Hepatocyte (in vitro differentiated cells): ENCODE measurements at places on chromosomes 6 and 20.
A peak's percentile ranks its signal among the peaks of the same experiment; 100 is the strongest.

GRCh38 chr6:119171864-119172588 lies 93.6 kb upstream of the FAM184A start:
- H3K27ac ChIP-seq: no peak overlapping the region
- DNase-seq: no peak
- no peaks in the 10 kb centered on the region for H3K27me3 ChIP-seq
- no peak overlapping the region for H3K4me3 ChIP-seq

DNA sequence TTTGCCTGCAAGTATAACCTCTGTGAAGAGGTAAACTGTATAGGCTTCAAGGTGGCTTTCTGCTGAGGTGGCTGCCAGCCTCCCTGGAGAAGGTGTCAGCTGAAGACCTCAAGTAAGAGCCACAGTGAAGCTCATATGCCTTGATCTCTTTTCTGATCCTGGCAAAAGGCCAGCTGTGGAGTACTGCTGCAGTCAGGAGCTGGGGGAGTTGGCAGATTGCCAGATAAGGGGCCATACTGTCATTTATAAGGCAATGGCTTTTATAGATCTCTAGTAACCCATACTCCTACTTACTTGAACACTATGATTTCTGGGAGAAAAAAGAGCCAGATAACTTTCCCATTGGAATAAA lies 8.8 kb upstream of the CEP85L start:
- H3K36me3 ChIP-seq: no peaks in the 10 kb centered on the region
- H3K27ac ChIP-seq: peak overlapping the region; percentile 59
- H3K27me3 ChIP-seq: no peaks in the 10 kb centered on the region
- peaks cover 15% of the 10 kb centered on the region for H3K4me1 ChIP-seq

- H3K27ac ChIP-seq: no peak overlapping the region
- H3K36me3 ChIP-seq: no peaks in the 10 kb centered on the region
- H3K4me3 ChIP-seq: no peak overlapping the region
- DNase-seq: no peak
- H3K4me1 ChIP-seq: no peaks in the 10 kb centered on the region
- H3K27me3 ChIP-seq: no peaks in the 10 kb centered on the region
These were observed 14.9 kb upstream of the ZNF451 start for GRCh38 chr6:57075092-57075491.

DNA sequence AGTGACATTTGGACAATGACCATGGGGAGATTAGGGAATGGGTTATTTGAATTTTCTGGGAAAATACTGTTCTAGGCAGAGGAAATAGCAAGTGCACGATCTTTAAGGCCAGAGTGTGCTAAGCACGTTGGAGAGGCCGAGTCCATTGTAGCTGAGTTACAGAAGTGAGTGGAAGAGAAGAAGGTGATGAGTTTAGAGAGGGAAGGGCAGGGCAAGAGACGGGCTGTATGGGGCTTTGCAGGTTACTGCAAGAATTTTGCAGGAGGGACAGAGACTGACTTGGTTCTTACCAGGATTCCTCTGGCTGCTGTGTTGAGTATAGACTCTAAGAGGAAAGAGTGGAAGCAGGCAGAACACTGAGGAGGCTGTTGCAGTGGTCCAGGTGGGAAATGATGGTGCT lies 1.1 kb upstream of the NCOA3 start:
- peaks cover 11% of the 10 kb centered on the region for H3K4me1 ChIP-seq
- H3K4me3 ChIP-seq: no peak overlapping the region
- H3K36me3 ChIP-seq: no peaks in the 10 kb centered on the region
- H3K27ac ChIP-seq: no peak overlapping the region
- DNase-seq: no peak
- no peaks in the 10 kb centered on the region for H3K27me3 ChIP-seq

DNA sequence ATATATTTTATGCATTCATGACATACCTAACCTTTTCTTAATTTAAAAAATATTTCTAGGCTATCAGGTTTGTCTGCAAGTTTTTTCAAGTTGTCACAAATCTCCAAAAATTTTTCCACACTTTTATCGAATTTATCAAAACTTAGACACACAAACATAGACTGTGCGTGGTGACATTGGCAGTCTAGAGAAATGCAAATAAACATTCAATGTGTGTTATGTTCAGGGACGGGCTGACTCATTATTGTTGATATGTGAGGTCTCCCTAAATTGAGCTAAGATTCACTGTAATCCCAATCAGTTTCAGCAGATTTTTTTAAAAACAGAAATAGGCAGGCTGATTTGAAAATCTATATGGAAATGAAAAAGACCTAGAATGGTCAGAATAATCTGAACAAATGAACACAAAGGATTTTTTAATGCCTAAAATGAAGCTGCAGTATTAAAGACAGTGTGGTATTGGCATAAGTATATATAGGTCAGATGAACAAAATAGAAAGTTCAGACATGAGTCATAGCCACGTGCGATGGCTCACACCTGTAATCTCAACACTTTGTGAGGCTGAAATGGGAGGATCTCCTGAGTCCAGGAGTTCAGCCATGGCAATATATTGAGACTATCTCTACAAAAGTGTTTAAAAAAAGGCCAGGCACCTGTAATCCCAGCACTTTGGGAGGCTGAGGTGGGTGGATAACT lies 19.2 kb downstream of the BLTP3A start:
- no peaks in the 10 kb centered on the region for H3K27me3 ChIP-seq
- H3K4me3 ChIP-seq: no peak overlapping the region
- H3K27ac ChIP-seq: peak overlapping the region; percentile 71

GRCh38 chr20:52137850-52138249 lies 53.7 kb downstream of the ZFP64 start:
- H3K27me3 ChIP-seq: no peaks in the 10 kb centered on the region
- no peaks in the 10 kb centered on the region for H3K4me1 ChIP-seq
- no peak for DNase-seq
- H3K27ac ChIP-seq: no peak overlapping the region
- H3K4me3 ChIP-seq: no peak overlapping the region

GRCh38 chr6:150286460-150286859 lies 82.4 kb upstream of the IYD start:
- no peaks in the 10 kb centered on the region for H3K4me1 ChIP-seq
- H3K27ac ChIP-seq: no peak overlapping the region
- no peak overlapping the region for H3K4me3 ChIP-seq
- H3K36me3 ChIP-seq: no peaks in the 10 kb centered on the region
- H3K27me3 ChIP-seq: no peaks in the 10 kb centered on the region

DNA sequence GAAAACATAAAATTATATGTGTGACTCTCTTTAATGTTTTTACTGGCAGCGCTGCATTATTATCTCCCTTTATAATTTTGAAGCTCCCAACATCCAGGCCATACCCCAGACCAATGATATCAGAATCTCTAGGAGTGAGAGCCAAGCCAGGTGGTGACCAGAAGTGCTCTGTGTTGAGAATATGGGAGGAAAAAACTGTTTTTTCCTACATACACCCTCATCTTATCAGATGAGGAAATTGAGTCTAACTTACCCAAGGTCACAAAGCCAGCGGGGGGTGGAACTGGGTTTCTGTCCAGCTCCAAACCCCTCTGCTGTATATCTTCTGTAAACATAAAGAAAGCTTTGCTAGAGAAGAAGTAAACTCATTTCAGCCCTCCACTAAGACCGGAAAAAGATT lies 42.5 kb downstream of the LY86 start:
- H3K27me3 ChIP-seq: peaks cover 8% of the 10 kb centered on the region
- no peak overlapping the region for H3K27ac ChIP-seq
- H3K4me3 ChIP-seq: no peak overlapping the region
- DNase-seq: no peak

GRCh38 chr6:31740397-31741223 lies 805 bp downstream of the MSH5 start:
- peak overlapping the region; percentile 94 for H3K27ac ChIP-seq
- H3K4me1 ChIP-seq: peaks cover 30% of the 10 kb centered on the region
- no peaks in the 10 kb centered on the region for H3K36me3 ChIP-seq
- DNase-seq: no peak

- H3K27me3 ChIP-seq: no peaks in the 10 kb centered on the region
- H3K4me1 ChIP-seq: peaks cover 29% of the 10 kb centered on the region
- DNase-seq: no peak
- H3K4me3 ChIP-seq: no peak overlapping the region
- H3K27ac ChIP-seq: no peak overlapping the region
These were observed 23.0 kb downstream of the SYNJ2 start for GRCh38 chr6:158004701-158005095.

DNA sequence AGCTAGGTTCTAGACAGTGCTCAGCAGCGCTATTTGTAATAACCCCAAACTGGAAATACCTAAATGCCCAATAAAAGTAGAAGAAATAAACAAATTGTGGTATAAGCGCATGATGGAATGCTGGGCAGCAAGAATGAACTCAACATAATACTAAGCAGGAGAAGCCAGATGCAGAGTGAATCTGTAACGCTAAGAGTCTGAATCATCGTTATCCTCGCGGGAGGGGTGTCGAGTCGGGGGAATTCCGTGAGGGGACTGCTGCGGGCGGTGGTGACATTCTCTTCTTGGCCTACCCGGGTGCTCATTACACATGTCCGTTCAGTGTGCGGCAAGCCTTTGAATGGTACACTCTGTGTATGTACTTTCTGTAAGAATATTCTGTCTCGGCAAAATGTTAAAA lies 83.7 kb downstream of the SULF2 start:
- no peaks in the 10 kb centered on the region for H3K4me1 ChIP-seq
- no peak overlapping the region for H3K27ac ChIP-seq
- no peak for DNase-seq
- no peaks in the 10 kb centered on the region for H3K27me3 ChIP-seq
- H3K4me3 ChIP-seq: no peak overlapping the region

- H3K4me3 ChIP-seq: no peak overlapping the region
- no peaks in the 10 kb centered on the region for H3K36me3 ChIP-seq
- peaks cover 9% of the 10 kb centered on the region for H3K4me1 ChIP-seq
- no peak overlapping the region for H3K27ac ChIP-seq
- DNase-seq: no peak
These were observed 105.7 kb upstream of the KCNK16 start for GRCh38 chr6:39428152-39428551.

DNA sequence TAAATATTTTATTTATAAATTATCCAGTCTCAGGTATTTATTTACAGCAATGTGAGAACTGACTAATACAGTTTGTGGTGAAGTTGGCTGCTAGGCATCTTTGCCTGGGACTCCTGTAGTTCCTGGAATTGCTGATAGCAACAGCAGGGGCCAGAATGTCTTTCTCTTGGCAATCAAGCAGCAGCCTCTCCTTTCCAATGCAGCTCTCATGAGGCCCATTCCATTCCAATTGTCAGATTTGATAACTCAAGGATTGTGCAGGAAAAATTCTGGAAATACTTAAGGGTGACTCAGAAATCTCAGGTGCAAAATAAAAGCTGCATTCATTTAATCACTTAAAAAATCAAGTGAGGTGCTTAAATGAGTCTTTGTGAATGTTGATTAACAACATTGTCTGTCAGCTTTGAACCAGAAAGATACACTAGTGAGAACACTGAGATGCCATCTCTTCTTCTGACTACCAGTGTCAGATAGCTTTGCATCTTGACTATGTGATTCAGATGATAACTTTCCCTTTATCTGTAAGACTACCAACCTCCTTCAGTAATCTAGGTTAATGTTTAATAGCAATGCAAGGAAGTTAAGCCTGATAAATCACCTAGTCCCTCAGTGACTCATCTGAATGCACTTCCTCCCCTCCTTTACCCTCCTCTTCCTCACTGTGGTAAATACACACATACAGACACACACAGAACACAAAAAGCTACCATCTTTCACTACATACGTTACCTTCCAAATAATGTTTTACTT lies 32.1 kb upstream of the COL21A1 start:
- no peaks in the 10 kb centered on the region for H3K27me3 ChIP-seq
- no peaks in the 10 kb centered on the region for H3K36me3 ChIP-seq
- H3K4me3 ChIP-seq: no peak overlapping the region

DNA sequence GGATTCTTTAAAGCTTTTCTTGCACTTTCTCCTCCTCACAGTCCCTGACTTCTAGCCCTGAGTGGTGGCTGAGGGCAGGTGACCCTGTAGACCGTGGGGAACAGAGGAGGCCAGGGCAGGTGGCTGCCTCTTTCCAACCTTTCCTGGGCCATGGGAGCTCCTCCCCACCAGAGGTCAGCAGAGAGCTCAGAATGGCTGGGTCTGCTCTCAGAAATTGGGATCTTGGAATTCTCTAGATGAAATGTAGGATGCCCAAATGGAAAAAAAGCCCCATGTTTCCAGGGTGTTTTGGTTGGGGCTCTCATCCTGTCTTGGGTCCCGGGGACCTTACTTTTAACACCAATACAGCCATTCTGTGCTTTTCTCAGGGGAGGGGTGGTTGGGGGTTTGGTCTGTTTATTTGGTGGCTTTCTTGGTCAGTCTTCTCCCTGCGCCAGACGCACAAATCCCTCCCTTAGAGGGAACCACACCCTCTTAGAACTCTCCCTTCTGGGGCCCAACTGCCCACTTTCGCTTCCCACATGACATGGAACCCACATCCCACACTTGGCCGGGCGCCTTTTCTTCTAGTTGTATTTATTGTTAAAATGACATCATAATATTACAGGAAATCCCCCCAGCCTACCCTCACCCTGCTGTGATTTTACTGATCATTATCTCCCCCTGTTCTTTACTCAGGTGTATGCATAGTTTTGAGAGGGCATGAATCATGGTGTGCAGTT lies 17.9 kb downstream of the GNAS start:
- H3K4me1 ChIP-seq: peaks cover 2% of the 10 kb centered on the region
- H3K27me3 ChIP-seq: no peaks in the 10 kb centered on the region
- no peaks in the 10 kb centered on the region for H3K36me3 ChIP-seq

DNA sequence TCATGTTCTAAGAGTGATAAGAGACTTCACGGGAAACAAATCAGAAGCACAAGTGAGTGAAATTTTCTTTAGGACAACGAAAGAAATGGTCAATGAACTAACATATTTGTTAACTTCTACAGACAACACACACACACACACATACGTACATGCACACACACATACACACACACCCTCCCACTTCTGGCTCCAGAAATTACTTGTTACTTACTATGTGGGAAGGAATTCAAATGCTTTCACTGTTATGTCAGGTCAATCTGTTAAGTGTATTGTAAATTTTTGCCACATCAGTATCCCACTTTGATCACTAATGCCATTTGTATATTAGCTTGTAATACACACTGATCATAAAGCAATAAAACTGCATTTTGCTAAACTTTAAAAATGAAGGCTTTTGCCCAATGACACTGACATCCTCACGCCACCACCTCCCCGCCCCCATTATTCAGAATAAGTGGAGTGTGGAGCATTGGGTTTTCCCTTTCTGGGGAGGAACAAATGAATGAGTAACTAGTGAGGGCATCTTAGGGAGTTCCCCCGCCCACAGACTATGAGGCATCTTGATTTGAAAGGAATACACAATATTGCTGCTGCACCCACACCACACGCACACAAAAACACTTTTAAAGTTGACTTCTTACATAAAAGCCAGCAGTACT lies 76.2 kb downstream of the ATXN1 start:
- peaks cover 12% of the 10 kb centered on the region for H3K4me1 ChIP-seq
- H3K27me3 ChIP-seq: no peaks in the 10 kb centered on the region

DNA sequence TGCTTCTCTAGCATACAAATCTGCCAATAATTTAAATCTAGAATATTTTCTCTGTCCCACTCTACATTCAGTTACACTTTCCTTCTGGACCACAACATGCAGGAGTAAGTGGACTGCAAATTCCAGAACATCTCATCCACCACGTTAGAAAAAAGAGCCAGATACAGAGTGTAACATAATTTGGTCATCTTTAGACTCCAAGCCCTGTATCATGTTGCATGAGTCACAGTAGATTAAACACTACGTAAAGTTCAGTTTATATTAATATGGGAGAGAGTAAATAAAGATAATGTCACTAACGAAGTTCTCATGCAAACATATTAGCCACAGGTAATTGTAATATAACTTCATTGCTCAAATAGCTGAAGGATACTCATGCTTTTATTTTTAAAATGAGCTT lies 327.0 kb downstream of the C6orf118 start:
- H3K4me3 ChIP-seq: no peak overlapping the region
- H3K4me1 ChIP-seq: no peaks in the 10 kb centered on the region
- DNase-seq: no peak
- no peaks in the 10 kb centered on the region for H3K27me3 ChIP-seq

GRCh38 chr20:41135187-41135887 lies 2.0 kb upstream of the PLCG1 start:
- no peaks in the 10 kb centered on the region for H3K36me3 ChIP-seq
- peak; percentile 72 for DNase-seq
- no peak overlapping the region for H3K4me3 ChIP-seq
